ENCODE measurements at places on chromosomes 12 and 14. TPM values are rescaled to one million over a fixed set of nuclear protein-coding genes. Genes with fewer than 3 reads are reported as not detected.

KLRG1 gene
- total RNA-seq = 13.8 TPM

GALNT9 gene
- total RNA-seq = not detected

HVCN1 gene
- 3.0 TPM for total RNA-seq

PLXNC1 gene
- 7.7 TPM for total RNA-seq

MYF5 gene
- total RNA-seq = not detected

RPS26 gene
- 36.7 TPM for total RNA-seq

VDR gene
- total RNA-seq = 0.92 TPM

CNIH1 gene
- 55.6 TPM for total RNA-seq

KRT6C gene
- not detected for total RNA-seq

Data from CD8-positive, alpha-beta T cell (primary cell).